ENCODE measurements at places on chromosomes 7 and 10.

- no peak for DNase-seq
Observed at GRCh38 chr7:68185631-68186456, 1189.2 kb downstream of the TYW1 start.

GRCh38 chr10:78899098-78899754 is 169.5 kb upstream of the ZMIZ1 start:
- DNase-seq, result no peak

GRCh38 chr10:14782691-14783363 is 8.1 kb upstream of the FAM107B start:
- no peak for DNase-seq

DNA sequence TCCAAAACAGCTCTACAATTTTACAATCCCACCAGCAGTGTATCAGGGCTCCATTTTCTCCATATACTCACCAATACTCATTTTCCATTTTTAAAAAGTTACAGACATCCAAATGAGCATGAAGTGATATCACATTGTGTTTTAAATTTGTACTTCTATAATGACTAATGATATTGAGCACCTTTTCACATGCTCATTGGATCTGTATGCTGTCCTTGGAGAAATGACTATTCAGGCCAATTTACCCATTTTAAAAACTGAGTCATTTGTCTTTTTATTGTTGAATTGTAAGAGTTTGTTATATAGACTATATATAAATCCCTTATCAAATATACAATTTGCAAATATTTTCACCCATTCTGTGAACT is 162.0 kb downstream of the MAGI2 start:
- no peak for DNase-seq

GRCh38 chr7:117479225-117480054 is at the start of gene CFTR:
Gene CFTR (plus strand): TSS chr7:117480025. CDS start chr7:117480095, 70 bp downstream.
- no peak for DNase-seq

GRCh38 chr7:50362712-50363282 is 58.3 kb downstream of the IKZF1 start:
- peak; percentile 66 for DNase-seq

DNA sequence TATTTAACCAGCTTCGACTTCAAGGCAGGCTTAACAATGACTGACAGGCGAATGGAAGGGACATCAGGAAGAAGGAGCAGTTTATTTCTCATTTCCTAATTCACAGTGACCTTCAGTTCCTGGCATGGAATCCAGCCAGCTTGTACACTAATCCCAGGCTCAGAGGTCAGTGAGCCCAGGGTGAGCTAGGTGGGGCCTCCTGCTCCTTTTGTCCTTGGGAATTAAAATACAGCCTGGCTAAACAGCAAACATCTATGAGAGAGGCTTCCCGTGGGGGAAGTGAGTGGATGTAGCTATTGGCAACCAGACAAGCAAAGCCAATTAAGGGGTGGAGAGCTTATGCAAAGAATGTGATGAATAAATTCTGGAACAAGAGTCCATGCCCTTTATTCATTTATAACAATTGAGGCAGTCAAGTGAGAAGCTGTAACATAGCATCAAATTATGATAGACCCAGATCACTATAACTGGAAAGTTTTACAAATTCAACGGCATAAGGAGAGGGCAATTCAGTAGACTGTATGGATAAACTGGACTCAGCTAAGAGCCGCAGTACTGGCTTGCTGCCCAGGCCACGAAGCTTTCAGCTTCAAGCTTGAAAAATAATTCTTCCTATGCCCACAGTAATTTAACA is 57.1 kb downstream of the STK17A start:
- DNase-seq, result no peak

- DNase-seq, result no peak
Observed at GRCh38 chr7:39810204-39810642, 139.8 kb upstream of the CDK13 start.

DNA sequence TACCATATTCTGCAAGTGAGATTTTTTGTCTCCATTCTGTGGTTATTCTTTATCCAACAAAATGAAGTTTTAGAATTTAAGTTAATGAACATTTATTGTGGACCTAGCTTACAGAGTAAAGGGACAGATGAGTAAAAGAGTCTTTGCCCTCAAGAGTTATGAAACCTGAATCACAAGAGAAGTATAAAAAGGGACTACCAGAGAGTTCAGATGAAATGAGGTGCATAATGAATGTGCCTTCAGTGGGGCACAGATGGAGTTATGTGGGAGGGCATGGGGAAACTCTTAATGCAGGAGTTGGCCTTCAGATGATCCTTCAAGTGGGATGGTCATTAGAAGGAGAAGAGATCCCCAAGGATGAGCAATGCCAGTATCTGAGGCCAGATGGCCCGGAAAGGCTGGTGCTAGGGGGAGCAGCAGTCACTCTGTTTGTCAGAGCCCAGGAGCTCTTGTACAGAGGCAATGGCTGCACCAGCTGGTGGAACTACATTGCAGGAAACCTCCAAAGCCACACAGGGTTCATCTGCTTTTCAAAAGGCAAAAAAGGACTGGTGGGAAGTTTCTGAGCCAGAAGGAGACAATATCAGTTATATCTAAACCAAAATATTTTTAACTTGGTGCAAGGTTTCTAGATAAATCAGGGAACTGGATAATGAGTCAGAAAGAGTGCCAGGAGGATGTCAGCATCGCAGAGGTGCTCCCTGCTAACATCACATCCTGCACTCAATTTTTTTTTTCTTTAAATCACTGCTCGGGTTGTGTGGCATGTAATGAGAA is 162.0 kb downstream of the KLF6 start:
- peak; percentile 24 for DNase-seq

- DNase-seq, result no peak
Observed at GRCh38 chr7:154947604-154948003, 55.3 kb downstream of the PAXIP1 start.

DNA sequence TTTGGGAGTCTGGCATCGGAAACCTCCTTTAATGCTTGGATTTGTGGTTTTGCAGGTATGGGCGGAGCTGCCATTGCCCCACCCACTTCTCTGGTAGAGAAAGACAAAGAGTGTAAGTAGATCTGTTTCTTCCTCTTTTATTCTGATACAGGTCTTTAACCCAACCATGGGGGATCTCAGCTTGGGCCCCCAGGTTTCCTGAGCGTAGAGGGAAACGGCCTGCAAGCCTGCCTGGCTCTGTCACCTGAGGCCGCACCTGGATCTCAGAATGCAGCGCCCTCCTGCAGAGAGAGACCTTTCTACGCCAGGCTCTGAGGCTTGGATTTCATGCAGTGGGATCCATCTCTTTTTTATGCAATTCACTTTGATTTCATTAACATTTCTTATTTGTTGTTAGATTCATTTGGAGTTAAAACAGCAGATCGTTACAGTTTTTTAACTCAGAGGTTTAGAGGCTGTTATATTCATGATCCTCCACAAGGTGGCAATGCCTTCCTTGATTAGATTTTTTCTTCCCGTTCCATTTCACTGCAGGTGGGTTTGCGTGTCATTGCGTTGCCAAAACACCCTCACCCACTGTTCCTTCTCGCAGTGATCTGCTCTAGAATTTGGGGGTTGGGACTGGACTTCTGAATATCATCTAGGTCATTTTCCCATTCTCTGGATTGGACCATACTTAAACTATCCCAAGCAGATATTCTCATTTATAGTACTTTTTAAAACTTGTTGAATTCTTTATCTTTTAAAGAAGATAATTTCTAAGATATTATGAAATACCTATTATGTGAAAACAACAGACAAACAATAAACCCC is 20.0 kb downstream of the RBM17 start:
- peak; percentile 63 for DNase-seq

- DNase-seq, result no peak
Observed at GRCh38 chr7:90726120-90726519, 130.0 kb downstream of the CDK14 start.

- no peak for DNase-seq
Observed at GRCh38 chr7:69277366-69277765, 320.9 kb upstream of the AUTS2 start.

GRCh38 chr7:37741776-37742175 is 58.2 kb downstream of the GPR141 start:
- DNase-seq, result no peak

DNA sequence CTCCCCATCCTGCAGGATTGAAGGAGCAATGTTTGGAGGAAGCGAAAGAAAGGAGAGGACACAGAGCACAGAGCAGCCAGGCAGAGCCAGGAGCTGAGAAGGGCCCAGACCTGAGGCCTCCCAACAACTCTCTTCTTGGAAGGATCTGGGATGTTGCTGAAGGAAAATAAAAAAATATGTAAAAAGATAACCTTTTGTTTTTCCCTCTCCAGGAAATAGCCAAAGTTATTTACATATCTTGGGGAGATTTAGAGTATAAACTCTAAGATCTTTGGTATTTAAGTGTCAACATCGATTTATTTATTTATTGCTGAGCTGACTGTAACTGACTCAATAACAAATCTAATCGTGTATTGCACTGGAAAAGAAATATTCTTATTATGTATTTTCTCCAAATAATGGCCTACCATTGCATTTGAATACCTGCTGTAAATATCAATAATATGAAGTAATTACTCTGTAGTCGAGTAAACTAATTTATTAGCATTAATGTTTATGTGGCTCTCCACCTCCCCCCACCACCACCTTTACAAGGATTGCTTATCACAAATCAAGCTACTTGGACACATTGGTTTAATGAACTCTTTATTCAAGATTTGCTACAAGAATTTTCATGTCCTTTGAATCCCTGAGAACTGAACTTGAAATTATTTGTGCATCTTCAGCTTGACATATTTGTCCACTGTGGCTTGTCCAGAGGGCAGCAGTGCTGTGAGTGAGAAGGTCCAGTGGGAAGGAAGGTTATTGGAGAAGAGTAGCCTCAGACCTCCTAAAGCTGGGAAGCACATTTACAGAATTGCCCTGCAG is 1.8 kb upstream of the HOXA11 start:
- DNase-seq, result no peak

- DNase-seq, result no peak
Observed at GRCh38 chr10:101260764-101261481, 31.7 kb upstream of the LBX1 start.

DNA sequence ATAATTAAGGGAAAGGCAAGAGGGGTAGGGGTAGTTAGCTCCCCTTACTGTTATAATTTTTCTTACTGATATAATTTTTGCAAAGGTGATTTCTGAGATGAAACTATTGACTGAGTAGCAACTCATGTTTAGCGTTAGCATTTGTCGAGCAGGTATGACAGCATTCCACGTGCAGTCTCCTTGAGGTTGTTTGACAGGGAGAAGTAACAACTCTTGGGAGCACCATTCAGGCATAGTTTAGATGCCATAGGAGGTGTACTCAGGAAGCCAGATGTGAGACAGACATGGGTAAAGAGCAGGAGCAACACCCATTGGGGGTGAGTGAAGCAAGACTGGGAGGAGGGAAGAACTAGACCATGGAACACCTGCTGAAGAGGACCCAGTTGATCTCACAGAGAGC is 96.6 kb upstream of the KLF6 start:
- no peak for DNase-seq

DNA sequence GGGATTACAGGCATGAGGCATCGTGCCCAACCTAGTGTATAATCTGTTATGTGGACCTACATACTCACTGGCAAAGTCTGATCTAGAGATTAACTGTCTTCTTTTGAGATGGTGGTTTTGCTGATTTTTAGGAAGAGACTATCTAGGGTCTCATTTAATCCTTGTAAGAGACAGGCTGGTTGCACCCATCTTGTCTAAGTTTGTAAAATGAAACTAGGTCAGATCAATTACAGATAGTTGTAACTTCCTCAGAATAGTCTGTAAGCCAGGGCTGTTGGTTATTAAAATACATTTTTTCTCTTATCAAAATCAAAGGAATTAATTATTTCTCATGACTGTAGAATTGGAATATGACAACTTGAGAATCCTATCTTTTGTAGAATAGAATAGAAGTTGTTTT is 64.6 kb upstream of the RPA3 start:
- no peak for DNase-seq

Measured in CD4-positive, alpha-beta T cell treated with Interleukin-4 for 4 hours (primary cell).